Activated CD4-positive, CD25-positive, alpha-beta regulatory T cell (primary cell): ENCODE measurements at places on chromosomes 6 and 20.

DNA sequence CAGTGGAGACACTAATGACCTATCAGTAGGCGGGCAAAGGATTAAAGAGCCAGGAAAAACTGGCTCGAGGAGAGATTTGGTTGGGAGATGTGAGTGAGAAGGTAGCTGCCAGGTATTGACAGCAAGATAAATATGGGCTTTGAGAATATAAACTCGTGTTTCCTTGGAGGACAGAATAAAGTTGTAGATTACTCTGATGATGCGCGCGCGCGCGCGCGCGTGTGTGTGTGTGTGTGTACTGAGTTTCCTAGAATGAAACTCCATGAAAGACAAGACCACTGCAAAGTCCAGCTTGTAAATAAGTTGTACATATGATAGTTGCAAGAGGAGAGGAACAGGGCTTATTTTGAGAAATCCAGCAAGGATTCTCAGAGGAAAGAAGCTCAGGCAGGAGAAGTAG is 13.3 kb upstream of the TREM2 start:
- no peak for DNase-seq

DNA sequence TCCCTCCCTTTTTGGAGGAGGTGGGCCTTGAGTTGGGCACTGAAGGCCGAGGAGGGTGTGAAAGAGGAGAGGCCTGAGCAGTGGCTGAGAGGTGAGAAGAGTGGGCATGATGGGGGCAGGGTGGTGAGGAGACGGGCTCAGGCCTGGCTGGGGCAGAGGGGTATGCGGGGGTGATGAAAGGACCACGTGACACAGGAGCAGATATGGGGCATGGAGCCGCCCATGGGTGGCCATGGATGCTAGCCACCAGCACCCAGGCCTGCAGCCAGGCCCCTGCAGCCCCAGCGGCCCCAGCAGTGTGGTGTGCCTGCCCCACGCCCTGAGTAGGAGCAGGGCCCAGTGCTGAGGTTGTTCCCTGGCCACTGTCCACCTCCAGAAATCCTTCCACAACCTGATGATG is 26.5 kb downstream of the UQCC2 start:
- no peak for DNase-seq

DNA sequence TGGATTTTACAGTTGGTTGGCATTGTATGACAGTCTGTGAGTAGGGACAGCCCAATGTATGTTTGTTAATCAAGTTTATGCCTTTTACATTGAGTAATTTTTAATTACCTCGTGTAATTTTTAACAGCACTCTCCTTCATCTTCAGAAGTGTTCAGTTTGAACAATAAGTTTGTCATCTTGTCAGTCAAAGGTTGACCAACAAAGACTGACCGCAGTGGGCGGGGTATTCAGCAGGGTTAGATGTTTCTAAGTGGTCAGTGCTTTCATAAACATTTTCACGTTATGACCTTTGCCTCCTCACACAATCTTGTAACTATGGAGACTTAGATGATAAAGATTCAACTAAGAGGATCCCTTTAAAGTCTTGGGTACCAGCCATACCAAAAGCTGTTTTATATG is 40.8 kb downstream of the GFRA4 start:
- no peak for DNase-seq

GRCh38 chr20:23228912-23229311 is 121.7 kb upstream of the NXT1 start:
- no peak for DNase-seq

DNA sequence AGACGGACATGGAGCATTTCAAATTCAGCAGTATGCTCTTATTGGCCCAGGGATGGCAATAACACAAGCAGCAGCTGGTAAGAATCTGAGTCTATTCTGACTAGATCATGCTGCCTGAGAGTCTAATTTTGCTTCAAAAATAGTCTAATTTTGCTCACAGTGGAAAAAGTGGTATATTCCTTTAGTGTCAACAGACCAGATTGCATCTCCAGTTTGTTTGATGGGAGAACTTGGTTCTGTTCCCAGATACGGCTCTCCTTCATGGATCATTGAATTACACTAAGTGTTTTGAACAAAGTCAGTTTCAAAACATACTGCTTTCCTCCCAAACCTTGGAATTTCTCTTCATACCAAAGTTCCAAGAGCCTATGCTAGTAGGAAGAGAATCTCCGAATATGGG is 586.1 kb downstream of the RNF144B start:
- DNase-seq = no peak

- DNase-seq = no peak
Observed at GRCh38 chr6:142011156-142011555, 121.6 kb upstream of the GJE1 start.

- no peak for DNase-seq
Observed at GRCh38 chr6:46312654-46313053, 141.9 kb upstream of the ENPP5 start.

DNA sequence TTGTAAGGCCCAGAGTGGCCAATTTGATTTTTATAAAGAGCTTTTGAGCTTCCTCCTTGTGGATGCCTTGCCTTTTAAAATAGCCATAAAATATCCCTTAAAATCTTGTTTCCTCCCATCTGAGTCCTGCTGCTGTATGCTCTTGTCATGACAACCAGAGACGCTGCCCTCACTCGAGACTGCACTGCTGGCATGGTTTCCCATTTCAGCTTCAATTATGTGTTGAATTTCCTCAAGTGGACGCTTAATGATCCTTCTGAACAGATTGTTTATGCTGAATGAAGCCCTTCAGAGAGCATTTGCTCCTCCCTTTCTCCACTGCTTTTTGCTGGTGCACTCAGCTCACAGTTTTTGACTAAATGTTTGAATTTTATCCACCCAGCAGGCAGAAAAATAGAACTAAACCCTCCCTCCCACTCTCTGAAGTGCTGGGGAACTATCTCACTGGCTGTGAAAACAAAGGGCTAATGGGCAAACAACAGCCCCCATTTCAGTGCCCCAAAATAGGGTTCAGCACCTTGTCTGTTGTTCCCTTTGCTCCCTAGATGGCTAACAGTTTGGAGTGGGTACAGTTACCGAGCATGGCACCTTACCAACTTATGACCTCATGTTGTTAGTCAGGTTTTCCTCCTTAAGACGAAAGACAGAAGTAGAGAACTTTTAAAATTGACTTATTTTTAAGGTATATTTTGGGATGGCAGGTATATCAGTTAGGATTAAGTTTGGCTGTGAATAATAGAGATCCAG is 45.5 kb upstream of the RNF8 start:
- no peak for DNase-seq
